ENCODE measurements at places on chromosomes 11 and 22.
A peak's percentile ranks its signal among the peaks of the same experiment; 100 is the strongest.

DNA sequence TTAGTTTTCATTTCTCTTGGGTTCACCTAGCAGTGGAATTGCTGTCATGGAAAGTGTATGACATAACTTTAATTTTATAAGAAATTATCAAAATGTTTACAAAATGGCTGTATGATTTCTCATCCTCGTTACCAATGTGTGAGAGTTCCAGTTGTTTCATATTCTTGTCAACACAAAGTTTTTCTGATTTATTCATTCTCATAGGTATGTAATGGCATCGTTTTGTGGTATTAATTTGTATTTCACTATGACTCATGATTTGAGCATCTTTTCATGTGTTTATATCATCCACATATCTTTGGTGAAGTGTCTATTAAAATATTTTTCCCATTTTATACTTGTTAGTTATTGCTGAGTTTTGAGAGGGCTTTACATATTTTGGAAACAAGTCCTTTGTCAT lies 5.5 kb downstream of the FAM111B start:
- DNase-seq, result no peak

DNA sequence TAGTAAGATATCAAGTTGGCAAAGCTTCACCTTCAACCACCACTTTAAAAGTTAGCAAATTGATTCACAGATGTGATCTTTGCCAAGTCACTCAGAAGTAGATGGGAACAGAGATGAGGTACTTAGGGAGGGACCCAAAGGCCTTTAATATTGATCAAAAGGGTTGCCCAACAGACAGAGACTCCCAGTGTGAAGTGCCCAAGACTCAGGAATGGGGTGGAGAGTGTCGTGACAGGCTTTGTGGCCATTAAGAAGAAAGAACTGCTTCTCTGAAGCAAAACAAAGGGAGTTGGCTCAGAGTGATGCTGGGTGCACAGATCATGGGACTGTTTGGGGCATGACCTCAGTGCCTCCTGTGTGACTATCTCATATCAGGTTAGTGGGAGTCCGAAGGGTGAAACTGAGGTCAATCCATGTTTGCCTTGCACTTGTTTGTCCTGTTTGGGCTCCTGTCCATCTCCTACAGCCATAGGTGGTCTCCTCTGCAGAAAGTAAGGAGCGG lies 132.3 kb downstream of the APIP start:
- DNase-seq, result peak; percentile 30

GRCh38 chr11:133834682-133835592 lies 10.4 kb downstream of the SPATA19 start:
- DNase-seq, result peak; percentile 56

GRCh38 chr11:76655501-76656049 lies 15.0 kb downstream of the LRRC32 start:
- DNase-seq, result no peak

DNA sequence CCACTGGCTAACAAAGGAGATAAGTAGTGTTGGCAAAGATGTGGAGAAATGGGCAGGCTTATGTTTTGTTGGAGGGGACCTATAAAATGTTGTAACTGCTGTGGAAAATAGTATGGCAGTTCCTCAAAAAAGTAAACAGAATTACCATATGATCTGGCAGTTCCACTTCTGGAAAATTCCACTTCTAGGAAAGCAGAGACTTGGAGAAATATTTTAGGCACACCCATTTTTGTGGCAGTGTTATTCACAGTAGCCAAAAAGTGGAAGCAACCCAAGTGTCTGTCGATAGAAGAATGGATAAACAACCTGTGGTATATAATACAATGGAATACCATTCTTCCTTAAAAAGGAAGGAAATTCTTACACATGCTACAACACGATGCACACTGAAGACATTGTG lies 57.0 kb upstream of the ADORA2A start:
- no peak for DNase-seq

GRCh38 chr11:76008474-76008873 lies 193.5 kb downstream of the UVRAG start:
- DNase-seq, result no peak

- no peak for DNase-seq
Measured at GRCh38 chr11:131666006-131666405, 295.6 kb downstream of the NTM start.

DNA sequence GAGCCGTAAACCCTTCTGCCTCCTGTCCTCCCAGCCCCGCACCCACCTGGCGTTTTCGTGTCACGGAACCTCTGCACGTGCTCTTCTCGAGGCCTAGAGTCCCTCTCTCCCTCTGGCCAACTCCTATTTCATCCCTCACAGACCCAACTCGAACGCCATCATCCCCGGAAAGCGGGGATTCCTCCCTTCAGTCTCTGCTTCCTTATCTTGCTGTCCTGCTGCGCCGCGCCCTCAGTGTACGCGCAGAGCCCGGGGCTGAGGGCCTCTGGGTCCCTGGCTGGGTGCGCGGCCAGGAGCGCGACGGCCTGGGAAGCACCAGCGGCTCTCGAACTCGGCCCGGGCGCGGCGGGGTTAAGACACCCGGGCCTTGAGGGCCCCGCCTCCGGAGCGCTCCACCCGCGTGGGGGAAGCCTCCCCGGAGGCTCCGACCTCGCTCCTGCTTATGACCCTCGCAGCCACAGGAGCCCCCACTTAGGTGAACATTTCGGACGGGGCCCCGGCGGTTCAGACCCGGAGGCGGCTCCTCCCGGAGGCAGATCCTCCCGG lies 398 bp upstream of the ATG16L2 start:
- DNase-seq, result peak; percentile 82

DNA sequence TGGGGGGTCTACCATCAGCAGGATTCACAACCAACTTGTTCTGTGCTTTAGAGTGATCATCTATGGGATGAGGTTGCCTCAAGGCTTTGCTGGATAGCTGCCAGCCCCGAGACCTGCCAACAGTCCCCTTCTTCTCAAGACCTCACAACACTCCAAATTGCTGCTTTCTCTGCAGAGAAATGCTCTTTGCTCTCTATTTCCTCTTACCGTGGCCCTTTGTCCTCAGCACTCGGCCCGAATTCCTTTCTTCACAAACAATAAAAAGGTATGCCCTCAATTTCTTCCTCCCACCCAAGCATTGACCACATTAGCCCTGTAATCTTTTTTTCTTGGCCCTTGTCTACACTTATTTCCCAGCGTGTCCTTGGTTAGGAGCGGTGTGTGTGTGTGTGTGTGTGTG lies 147.4 kb upstream of the SNX19 start:
- DNase-seq, result no peak

- no peak for DNase-seq
Measured at GRCh38 chr22:45521178-45521577, 18.5 kb downstream of the FBLN1 start.

- DNase-seq, result no peak
Measured at GRCh38 chr11:118883368-118884071, at the start of gene CXCR5. CXCR5 (plus strand) TSS chr11:118883892; CDS start chr11:118883942, 50 bp downstream.

DNA sequence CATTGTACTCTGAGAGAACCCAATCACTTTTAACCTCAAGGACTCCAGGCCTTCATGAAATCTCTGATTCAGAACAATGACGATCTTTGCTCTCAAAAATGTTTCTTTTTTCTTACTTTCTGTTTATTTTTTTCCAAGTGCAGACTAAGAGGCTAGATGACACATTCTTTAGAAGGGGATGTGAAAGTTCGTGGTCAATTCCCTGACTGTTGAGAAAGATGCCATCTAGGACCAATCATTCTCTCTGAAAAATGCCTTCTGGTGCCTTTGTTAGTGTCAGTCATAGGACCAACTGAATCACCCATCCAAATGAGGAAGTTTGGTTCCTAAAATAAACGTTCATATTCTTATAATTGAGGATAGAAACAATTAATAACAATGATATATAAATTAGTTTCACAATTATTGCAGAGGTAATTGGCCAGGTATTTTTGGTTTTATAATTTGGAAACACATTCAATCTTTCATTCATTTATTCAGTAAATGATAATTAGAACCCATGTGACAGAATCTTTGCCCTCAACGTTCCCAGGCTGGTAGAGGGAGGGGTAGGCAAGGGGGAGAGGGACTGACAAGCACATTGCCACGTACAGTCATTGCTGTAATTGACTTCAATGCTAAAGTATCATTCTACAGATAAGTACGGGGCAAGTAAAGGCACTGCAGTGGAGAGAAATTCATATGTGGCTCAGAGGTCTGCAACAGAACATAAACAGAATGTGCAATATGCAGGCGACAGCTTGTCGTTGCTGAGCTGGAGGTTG lies 333.4 kb upstream of the MPPED2 start:
- no peak for DNase-seq

- DNase-seq, result no peak
Measured at GRCh38 chr11:96317985-96318384, 25.0 kb downstream of the MAML2 start.

DNA sequence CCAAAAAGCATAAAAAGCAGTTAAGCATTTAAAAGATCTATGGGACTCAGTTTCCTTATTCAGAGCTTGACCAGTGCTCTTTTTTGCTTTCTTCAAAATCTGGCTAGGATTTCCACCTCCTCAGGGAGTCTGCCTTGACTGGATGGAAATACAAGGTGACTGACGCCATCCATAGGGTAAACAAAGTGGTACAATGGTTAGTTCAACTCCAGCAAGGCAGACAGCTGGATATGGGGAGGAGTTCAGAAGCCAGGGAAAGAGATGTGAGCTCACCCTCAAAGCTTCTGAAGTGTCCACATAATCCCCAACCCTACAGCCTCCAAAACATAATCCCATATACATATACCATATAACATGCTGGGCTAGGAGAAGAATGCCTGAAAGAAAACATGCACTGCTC lies 52.0 kb downstream of the KIRREL3 start:
- no peak for DNase-seq

- DNase-seq, result no peak
Measured at GRCh38 chr11:46285173-46285572, 7.7 kb downstream of the CREB3L1 start.

All from HuH-7 (cell line).